AG08395 (cell line): ENCODE measurements at places on chromosomes 3 and 15.

- no peak for DNase-seq
These were observed 23.8 kb downstream of the NIPA1 start for GRCh38 chr15:22810033-22810852.

GRCh38 chr3:134008630-134009156 lies 21.0 kb downstream of the SLCO2A1 start:
- peak; percentile 75 for DNase-seq

DNA sequence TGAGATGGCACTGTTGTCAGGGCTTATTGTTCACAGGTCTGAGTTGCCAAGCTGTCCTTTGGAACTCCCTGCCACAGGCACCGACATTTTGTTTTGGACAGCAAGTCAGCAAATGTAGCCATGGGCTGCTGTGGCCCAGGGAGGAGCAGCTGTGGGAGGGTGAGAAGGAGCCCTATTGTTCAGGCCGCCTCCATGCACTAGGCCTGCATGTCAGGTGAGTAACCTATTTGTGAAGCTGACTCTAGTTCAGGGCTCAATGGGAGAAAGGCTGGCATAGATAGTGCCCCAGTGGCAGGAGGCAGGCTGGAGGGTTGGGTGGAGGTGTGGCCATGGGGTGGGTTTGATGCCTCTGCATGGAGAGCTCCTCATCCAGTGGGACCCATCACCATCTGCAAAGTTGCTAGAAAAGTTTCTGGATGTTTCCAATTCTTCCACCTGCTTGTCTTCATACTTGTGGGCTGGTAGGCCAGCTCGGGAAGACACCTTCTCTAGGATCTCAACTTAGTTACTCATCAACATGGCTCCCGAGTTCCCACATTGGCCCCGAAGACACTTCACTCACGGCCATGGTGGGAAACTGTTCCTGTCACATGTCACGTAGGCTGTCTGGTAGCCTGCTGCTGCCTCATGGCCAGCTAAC lies 19.5 kb downstream of the AMOTL2 start:
- DNase-seq = no peak

DNA sequence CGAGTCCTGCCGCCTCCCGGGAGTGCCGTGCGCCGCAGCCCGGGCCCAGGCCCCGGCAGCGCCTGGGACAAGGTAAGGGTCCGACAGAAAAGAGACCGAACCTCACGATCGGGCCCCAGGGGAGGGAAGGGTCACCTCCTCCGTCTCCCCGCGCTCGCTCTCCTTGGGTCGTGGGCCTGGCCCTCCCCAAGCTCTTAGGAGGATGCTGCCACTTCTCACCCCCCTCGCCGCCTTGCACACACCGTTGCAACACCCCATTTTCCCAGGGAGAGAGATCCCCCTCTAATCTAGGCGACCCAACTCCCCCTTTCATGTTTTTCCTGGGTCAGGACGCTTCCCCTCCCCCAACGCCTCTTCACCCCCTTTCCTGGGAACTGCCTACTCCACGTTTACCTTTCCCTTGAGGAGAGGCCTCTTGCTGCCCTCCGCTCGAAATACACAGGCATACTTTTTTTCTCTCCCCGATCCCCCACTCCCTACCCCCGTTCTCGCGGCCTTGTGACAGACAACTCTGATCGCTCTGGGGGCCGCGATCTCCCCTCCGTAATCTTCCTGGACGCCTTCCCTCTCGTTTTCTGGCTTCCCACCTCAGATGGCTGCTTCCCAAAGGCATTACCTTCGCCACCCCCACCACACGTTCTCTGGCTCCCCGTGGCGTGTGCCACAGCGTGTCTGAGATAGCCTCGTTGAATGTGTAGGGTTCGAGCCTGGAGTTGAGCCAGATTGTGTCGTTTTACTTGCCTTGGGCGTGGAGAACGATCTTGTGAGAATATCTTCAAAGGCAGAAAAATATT lies 688 bp downstream of the SETD5 start:
- DNase-seq = no peak

- DNase-seq = no peak
These were observed 244.7 kb upstream of the TBL1XR1 start for GRCh38 chr3:177441813-177442646.

- no peak for DNase-seq
These were observed 87.5 kb upstream of the DAZL start for GRCh38 chr3:16692486-16693344.

- DNase-seq = no peak
These were observed 495.5 kb upstream of the CFAP20DC start for GRCh38 chr3:59545374-59545773.

DNA sequence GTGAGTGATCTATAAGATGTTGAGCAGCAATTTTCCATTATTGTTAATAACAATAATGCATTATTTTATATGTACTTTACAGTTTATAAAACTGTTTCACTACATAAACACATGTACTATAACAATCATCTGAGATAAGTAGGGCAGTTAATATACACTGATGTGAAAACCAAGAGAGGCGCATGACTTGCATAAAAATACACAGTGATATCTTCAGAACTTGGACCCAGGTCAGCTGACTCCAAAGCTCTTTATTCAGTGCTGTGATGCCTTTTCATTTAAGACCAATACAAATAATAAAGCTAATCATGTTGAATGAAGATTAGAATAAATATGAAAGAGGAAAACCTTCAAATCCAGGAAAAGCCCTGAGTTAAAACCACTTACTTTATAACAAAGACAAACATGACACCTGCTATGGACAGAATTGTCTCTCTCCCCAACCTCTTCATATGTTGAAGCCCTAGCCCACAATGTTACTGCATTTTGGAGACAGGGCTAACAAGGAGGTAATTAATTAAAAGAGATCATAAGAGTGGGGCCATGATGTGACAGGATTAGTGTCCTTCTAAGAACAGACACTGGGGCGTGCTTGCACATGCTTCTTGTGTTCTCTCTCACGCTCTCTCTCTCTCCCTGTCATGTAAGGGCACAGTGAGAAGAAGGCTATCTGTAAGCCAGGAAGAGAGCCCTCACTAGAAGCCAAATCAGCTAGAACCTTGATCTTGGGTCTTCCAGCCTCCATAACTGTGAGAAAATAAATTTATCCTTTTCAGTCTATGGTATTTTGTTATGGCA lies 55.8 kb upstream of the TSPAN3 start:
- no peak for DNase-seq

DNA sequence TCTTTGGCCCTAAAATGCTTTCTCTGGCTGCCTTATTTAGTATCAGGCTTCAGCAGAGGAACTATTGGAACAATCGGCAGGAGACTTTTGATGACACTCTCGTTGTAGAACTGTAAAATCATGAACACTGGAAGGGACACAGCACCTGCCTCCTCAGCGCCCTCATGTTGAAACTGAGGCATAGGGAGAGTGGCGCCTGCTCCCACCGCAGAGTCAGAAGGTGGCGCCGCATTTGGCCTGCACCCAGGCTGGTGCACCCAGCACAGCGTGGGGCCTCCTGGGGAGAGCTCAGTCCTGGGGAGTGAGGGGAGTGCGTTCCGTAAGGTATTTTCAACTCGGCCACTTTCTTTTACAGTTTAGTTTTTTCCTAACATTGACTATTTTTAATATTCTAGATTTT lies 78.2 kb upstream of the BLM start:
- DNase-seq = no peak

DNA sequence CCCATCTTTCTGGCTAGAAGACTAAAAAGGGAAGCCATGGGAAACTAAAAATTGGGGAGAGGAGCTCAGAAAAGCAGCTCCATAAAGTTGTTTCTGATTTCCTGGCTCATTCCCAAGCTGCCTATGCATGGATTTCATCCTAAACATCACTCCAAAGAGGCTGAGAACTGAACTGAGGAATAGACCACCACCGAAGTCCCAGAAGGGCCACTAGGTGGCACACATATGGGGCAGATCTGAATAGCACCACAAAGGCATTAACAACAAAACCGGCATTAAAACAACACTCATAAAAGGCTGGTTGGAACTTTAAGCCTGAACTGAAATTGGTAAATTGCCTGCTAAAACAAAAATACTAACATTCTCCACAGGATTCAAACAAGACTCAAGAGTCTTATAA lies 106.3 kb downstream of the PLD1 start:
- DNase-seq = peak; percentile 46

- DNase-seq = no peak
These were observed 91.8 kb upstream of the IQSEC1 start for GRCh38 chr3:13164893-13165492.

GRCh38 chr3:13480340-13481318 lies 523 bp downstream of the HDAC11 start:
- peak; percentile 50 for DNase-seq

- DNase-seq = no peak
These were observed 34.8 kb downstream of the CHRD start for GRCh38 chr3:184414418-184415202.

- no peak for DNase-seq
These were observed 134.8 kb upstream of the ABI3BP start for GRCh38 chr3:101128001-101128400.

GRCh38 chr3:16143861-16144447 lies 30.5 kb upstream of the GALNT15 start:
- no peak for DNase-seq

DNA sequence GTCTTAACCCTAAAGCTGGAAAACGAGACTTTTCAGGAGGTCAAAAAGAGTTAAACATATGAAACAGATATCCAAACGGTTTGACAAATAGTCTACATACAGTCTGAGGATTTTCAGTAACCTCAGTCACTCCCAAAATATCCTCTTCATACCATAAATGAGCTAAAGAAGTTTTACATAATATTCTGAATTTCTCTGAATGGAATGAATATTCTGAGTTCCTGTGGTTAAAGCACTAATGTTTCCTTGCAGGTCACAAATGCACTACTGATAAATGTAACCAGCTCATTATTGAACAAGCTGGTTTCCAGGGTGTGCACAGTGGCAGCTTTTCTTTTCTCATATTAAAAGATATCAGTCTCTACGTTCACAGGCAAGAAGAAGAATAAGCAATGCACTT lies 137.4 kb upstream of the POU1F1 start:
- no peak for DNase-seq

DNA sequence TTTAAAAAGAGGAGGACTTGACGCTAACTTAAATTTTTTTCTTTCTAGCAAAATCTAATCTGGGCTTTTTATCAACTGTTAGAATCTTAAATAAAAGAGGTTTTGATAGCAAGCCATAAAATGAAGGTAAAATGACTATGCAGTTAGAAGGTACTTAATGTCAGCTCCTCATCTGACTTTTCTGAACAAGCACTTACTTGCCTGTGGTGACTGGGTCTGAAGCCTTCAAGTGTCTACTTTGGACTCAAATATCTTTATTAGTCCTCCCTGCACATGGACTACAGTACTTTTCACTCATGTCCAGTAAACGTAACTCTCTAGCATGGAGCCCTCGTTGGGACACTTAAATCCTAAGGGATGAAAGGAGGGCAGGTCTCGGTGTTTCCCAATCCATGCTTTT lies 135.9 kb downstream of the P2RY1 start:
- no peak for DNase-seq

DNA sequence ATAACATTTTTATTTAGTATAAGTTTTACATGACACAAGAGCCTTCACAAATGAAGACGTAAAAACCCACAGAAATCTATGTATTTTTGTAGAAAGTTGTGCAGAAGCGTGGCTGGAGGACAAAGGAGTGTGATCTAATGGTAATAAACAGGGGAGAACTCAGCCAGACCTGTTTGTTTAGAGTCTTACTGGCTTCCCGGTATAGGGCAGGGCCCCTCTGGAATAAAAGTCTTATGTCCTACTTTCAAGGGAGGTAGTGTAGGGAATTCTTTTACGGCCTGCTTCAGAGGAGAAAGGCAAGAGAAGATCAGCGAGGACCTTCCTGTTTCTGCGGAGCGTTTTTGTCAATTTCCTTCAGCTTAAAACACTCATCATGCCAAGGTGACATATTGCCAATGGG lies 103.6 kb downstream of the TGFBR2 start:
- DNase-seq = no peak

DNA sequence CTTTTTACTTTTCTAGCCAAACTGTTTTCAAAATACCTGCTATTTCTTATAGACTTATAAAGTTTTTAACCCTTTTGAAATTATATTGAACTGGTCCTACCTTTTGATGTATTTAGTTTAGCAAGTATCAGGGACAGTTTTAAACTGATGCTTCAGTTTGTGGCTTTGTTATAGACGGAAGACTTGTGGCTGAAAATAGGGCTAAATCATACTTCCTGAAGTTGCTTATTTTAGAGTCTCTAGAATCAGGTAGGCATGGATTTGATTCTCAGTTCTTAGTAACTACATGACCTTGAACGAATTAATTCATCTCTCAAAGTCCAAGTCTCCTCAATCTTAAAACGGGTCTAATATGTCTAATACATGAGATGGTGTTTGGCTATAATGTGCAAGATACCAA lies 322.8 kb downstream of the RAP2B start:
- DNase-seq = no peak

- no peak for DNase-seq
These were observed 177.0 kb downstream of the OR4M2 start for GRCh38 chr15:22257047-22258008.

DNA sequence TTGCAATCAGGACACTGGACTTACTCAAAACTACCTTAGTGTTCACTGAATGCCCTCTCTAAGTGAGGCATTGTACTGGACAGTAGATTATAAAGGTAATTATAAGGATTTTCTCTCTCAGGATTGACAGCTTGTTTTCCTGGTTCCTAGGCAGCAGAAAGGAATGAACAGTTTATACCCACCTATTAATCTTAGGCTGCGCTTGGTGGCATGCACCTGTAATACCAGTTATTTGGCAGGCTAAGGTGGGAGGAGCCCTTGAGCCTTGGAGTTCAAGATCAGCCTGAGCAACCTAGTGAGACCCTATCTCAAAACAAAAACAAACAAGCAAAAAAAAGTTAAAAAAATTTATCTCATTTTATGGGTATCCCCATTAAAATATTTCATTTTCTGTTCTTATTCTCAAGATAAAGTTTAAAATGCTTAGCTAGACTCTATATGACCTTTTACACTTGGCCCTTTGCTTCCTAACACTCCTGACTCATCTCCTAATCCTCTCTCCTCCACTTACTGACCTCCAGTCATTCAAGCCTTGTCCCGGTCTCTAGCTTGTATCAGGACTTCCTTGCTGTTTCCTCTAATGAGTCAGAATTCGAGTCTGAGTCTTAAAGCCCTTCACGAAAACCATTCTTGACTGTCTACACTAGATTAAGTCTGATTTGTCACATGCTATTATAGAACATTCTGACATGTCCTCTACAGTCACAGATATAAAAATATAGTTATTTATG lies 348.6 kb downstream of the NLGN1 start:
- DNase-seq = no peak

DNA sequence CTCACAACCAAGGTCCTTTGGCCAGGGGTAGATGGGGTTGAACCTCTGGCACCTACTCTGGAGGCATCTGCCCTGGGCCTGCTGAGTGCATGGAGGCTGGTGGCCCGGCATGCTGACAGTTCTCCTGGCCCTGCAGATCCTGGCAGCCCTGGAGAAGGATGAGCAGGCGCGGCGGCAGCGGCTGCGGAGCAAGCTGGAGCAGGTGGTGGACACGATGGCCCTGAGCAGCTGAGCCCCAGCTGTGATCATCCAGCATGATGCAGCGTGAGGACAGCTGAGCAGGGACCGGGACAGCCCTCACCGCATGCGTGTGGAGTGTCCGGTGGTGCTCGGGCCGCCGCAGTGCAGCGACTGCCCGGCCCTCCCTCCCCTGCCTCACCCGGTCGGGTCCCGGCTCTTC lies 50.9 kb downstream of the PLXNA1 start:
- no peak for DNase-seq

- peak; percentile 65 for DNase-seq
These were observed 129.8 kb upstream of the PHLDB2 start for GRCh38 chr3:111729087-111729846.
